ENCODE measurements at places on chromosomes 6 and 20. TPM values are rescaled to one million over a fixed set of nuclear protein-coding genes. Genes with fewer than 3 reads are reported as not detected.

DNA sequence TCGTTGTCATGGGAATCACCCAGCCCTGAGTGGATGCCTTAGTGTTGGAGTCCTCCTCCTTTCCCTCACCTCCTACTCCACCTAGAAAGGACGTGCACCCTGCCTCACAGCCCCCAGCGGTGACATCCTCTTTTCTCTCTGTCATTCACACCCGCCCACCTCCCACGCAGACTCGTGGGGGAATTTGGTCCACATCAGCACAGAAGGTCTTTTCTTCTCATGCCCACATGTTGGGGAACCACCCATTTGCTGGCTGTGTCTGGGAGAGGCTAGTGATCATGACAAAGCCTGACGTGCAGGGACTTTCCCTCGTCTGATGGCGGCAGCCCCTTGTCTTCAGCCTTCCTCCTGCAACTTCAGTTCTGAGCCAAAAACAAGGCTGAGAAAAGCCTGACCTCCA, 96.0 kb upstream of the CNKSR3 start:
- no peak for DNase-seq

DNA sequence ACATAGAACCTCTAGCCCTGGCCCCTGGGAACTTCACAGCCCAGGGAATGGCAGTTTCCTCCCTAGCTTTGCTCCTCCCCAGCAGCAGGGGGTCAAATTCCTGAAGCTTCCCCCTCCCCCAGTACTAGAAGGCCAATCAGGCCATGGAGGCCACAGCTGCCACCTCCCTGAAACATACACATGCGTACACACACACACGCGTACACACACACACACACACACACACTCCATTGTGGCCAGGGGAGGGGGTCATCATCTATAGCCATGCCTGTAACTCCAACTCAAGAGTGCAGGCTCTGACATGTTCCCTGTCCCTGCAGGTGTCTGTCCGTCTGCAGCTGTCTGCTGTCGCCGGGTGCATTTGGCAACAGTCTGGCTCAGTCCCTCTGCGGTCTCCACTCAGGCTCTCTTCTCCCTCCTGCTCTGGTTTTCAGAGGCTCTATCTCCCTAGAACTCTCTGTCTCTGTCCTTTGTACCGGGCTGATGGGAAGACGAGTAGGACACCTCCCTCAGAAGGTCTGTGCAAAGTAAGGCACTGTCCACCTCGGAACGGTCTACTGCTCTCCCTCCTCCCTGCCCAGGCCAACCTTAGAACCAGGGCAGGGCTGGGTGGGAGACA, 1.4 kb downstream of the LRFN2 start:
- no peak for DNase-seq

GRCh38 chr6:14614631-14615030, 497.1 kb downstream of the CD83 start:
- DNase-seq, result no peak

DNA sequence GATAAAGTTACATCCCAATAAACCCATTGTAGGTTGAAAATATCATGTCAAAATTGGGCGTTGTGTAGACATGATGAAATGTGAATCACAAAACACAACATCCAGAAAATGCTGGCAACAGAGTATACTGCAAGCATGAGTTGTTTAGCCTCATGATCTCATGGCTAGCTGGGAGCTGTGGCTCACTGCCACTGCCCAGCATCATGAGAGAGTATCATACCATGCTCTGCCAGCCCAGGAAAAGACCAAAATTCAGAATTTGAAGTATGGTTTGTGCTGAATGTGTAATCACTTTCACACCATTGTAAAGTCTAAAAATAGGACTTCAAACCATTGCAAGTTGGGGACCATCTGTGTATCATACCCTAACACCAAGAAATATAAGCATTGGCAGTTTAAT, 45.2 kb upstream of the SMAP1 start:
- no peak for DNase-seq

DNA sequence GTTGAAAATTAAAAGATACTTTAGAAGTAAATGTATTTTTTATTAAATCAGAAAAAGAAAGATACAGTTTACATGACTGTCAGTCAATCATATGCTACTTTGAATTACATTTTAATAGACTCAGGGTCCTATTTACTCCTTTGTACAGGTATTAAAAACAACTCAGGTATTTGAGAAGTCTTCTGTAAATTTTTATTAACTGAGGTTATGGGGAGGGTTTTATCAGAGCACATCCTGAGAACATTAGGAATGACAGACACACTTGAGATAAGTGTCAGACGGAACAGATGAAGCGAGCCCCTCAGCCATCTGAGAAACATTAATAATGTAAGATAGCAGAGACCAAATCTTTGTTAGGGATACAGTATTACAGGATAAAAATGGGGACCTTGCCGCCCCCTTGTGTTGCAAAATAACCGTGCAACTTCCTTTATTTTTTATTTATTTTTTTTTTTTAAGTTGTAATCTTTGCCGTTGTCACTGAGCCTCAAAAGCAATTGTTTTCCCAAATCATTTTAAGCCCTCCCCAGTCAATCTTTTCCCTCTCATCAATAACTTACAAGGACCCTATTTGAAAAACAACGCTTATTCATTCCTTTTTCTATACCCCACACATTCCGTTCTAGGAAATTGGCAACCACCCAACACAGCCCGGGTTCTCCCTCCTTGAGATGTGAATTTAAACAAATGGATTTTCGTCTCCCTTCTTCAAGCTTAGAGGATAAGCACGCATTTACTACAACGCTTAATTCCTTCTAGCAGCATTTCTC, 126.7 kb downstream of the BCAS1 start:
- peak; percentile 72 for DNase-seq

DNA sequence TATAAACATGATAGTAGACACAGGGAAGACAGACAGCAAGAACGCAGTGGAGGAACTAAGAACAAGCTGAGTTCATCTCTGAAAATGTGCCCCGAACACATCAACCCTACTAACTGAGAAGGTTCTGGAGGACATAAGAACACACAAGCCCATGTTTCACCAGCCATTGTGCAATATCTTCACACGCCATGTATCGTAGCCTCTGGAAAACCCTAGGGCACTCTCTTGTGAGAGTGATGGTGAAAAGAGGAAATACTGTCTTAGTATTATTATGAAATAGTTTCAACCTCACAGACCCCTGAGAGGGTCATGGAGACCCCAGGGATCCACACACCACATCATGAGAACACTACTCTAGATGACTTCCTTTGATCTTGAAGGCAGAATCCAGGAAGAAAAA, 26.1 kb upstream of the FOXF2 start:
- no peak for DNase-seq

- DNase-seq, result no peak
Observed at GRCh38 chr6:39263303-39264037, 34.2 kb upstream of the KCNK5 start.

TP53INP2 gene
- 10.7 TPM for total RNA-seq

DNAH8 gene
- total RNA-seq, result not detected

All from stomach (tissue), 19 donors.